ENCODE measurements at places on chromosomes 3 and 15.

- no peak for DNase-seq
These were observed 5.2 kb downstream of the NR1D2 start for GRCh38 chr3:23950293-23950692.

GRCh38 chr3:129606636-129607390 is at the start of gene PLXND1:
Gene PLXND1, minus strand, starts transcription at chr3:129606676. Its CDS starts 37 bp downstream, at chr3:129606639.
- no peak for DNase-seq

DNA sequence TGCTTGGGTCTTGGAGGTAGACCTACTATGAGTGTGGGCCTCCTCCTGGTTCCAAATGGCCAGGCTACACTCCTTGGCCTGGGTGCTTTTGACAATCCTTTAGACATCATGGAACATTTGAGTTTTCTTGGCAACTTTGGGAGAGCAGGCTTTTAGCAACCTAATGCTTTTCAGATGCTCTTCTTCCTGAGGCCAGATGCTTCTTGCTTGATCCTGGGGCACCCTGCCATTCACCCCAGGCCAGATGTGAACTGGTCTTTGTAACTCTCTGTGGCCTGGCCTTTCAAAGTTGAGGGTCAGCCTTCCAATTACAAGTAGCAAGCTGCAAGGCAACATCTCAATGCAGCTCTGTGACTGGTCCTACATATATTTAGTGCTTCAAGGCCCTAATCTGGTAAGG is 40.5 kb downstream of the RTP1 start:
- no peak for DNase-seq

DNA sequence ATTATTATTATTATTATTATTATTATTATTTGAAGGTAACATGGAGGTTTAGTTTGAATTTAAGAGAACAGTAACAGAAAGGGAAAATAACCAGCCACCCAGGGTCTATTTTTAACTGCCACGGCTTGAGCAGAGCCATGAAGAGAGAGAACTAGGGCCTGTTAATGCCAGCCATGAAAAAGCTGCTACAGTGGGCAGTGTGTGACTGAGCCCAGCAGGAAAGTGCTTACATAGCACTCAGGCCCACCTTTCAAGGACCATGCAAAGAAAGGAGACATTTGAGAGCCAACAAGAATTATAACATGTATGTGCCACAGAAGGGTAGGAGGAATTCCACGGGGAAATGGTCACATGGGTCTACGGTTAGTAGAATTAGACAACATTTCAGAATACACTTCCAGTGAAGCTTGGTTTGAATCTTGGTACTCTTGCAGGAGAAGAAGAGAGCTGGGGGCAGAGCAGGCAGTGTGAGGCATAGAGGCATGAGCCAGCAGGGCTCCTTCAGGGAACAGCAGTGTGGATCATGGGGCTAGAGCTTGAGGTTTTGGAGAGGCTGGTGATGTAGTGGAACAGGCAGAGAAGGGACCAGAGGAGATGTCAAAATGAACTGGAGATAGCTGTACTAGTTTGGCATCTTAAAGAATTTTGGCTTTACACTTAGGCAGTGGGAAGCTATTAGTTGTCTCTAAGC is 140.7 kb downstream of the CMSS1 start:
- no peak for DNase-seq

GRCh38 chr15:33618350-33618749 is 307.6 kb downstream of the RYR3 start:
- no peak for DNase-seq

- no peak for DNase-seq
These were observed 1.8 kb downstream of the IGDCC3 start for GRCh38 chr15:65375871-65376607.

DNA sequence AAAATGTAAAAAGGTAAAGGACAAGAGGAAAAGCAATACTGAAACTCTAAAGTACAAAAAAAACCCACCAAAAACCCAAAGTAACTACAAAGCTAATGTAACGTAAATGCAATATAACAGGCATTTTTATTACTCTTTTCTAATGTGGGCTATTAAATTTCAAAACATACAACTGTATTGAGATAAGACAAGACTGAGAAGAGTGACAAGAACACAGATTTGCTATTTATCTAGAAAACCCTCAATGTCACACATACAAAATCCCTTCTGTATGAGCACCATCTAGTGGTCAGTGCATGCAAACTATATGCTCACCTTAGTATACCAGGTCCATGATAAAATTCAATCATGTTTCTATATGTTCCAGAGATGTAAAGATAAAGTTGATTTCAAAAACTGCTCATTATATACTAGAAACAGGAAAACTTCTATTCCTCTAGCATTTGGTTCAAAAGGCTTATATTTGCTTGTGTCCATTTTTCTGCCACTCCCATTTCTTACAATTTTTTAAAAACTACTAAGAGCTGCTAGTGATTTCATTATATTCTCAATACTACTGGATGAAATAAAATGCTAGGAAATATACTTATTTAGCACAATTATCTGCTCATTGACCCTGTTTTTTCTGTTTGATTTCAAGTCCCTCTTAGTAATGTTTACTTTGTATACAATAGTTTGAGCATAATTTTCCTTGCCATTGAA is 111.4 kb downstream of the DLG1 start:
- DNase-seq: peak; percentile 65

- no peak for DNase-seq
These were observed 257.3 kb downstream of the ABHD5 start for GRCh38 chr3:43948013-43948412.
